Kidney epithelial cell (primary cell): ENCODE measurements at places on chromosomes 1 and 21.

- DNase-seq: no peak
Observed at GRCh38 chr1:168598892-168599291, 22.5 kb downstream of the XCL1 start.

DNA sequence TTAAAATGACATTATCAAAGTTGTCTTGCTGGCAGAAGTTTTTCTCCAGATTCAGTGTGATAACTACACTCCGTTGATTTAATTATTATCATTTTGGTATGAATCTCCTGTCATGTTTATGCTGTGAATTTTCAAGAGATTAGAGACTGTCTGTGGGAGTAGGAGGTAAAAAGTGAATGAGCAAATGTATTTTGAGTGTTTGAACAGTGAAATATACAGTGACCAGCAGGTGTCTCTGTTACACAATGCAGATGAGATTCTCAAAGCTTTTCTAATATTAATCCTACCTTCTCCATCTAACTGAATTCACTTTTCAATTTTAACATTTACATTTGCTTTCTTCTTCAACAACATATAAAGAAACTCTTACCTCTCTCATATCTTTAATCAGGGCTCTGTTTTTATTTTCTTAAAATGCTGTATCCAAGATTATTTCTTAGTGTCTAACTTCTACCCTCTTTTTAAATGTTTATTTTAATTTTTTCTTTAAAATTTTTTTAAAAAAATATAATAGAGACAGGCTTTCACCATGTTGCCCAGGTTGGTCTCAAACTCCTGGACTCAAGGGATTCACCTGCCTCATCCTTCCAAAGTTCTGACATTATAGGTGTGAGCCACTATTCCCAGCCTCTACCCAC, 20.9 kb upstream of the HSPA13 start:
- DNase-seq: no peak

- no peak for DNase-seq
Observed at GRCh38 chr1:2967329-2967725, 53.9 kb upstream of the ACTRT2 start.

- peak; percentile 23 for DNase-seq
Observed at GRCh38 chr1:77126307-77126706, 92.9 kb downstream of the PIGK start.

GRCh38 chr1:173353350-173353749, 123.8 kb upstream of the PRDX6 start:
- no peak for DNase-seq

DNA sequence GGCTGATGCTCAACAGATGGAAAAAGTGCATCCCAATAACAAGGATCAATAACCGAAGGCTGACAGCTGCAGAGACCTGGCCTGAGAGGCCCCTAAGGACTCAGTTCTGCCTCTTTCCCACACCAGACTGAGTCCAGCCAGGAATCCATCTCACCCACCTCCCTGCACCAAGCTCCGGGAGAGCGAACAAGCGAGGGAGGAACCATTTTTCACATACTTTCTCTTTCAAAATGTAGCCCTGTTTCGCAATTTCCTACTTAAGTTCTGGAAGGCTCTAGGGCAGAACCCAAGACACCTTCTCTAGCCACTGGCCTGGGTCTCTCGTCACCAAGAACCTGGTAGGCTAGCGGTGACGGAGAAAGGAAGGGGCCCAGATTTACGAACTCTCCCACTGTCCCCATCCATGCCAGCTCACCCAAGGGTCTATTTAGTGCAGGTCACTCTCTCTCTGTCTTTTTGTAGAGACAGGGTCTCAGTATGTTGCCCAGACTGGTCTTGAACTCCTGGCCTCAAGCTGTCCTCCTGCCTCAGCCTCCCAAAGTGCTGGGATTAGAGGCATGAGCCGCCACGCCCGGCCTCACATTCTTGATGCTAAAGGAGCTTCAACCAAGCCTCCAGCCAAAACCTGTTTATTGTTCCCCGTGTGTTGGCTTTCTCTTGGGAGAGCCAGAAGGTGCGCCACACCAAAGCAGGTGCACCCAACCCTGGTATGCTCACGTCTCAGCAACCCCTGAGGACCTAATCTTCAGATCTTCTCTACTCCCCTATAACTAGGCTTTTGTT, 10.9 kb upstream of the GNL2 start:
- DNase-seq: no peak

- no peak for DNase-seq
Observed at GRCh38 chr1:67146101-67146500, 11.3 kb upstream of the C1orf141 start.

GRCh38 chr1:4603295-4604110, 50.9 kb upstream of the AJAP1 start:
- DNase-seq: peak; percentile 16

DNA sequence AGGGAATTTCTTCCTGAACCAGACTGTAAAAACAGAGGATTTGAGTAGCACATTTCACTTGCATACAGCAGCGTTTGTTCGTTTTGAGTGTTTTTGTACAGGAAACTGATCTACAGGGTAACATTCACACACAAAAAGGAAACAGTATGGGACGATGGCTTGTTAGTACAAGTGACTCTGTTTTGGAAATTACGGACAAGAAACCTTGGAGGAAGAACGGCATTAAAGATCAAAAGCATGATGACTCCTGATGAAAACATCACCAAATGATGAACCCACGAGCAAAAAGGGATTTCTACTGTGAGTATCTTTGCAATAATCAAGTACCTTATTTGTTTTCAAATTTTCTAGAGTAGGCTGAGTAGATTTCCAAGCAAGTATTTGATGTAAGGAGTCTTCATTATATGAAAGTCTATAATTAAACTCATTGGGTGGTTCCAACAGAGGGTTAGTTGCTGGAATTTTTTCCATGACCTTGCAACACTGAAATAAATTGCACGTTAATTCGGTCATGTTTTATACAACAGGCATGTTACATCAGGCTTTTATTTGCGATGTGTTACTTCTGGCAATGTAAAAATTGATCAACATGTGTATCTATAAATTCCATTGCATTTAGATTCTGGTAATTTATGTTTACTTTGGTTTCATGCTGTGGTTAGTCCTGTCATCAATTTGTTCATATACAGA, 76.7 kb upstream of the KCNK2 start:
- no peak for DNase-seq

DNA sequence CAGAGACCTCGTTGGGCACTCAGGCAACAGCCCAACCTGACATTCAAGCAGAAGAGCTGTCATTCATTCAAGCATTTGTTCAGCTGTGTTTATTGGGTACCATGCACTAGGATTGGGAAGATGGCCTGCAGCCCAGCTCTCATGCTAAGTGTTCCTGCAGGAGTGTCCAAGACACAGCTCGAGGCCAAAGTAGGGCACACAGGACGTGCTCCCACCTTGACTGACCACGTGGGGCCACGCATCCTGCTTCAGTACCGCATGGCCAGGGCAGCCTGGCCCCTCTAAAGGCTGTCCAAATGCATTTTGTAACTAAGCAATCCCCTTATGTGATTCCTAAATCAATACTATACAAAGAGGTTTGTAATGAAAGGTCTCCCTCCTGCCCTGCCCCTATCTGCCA, 9.7 kb downstream of the PYCR2 start:
- DNase-seq: no peak

- no peak for DNase-seq
Observed at GRCh38 chr1:91546876-91547275, 46.2 kb downstream of the CDC7 start.

DNA sequence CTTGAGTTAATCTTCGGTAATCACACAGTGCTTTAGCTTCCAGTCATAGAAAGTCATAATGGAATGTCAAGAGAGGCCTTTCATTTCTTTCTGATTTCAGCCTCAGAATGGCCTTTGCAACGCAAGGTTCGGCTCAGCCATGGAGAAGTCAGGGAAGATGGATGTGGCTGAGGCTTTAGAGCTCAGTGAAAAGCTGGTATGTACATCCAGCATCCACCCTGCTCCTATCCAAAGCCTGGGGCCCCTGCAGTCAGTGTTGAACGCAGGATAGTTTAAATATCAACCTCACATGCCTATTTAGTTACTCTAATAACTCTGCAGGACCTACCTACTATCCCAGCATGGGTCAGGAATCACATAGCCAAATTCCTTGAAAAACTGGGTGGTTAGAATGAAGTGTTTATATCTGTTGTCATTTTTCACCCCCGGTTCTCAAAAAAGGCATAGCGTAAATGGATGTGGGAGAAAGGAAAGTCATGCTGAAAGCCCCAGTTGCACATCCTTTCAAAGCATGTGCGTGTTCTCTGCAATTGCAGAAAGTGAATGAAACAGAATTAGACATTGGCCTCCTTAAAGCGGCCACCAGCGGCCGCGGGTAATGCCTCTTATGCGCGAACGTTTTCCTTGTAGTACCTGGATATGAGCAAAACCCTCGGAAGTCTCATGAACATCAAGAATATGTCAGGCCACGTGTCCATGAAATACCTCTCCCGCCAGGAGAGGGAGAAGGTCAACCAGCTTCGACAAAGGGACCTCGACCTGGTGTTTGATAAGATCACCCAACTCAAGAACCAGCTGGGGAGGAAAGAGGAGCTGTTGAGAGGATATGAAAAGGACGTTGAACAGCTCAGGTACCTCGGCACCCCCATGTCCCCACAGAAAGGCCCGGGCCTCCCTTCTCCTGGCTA, 28.8 kb upstream of the EFHD2 start:
- no peak for DNase-seq
